Keratinocyte (primary cell): ENCODE measurements at places on chromosomes 7 and 10. TPM values are rescaled to one million over a fixed set of nuclear protein-coding genes. Genes with fewer than 3 reads are reported as not detected.

DNA sequence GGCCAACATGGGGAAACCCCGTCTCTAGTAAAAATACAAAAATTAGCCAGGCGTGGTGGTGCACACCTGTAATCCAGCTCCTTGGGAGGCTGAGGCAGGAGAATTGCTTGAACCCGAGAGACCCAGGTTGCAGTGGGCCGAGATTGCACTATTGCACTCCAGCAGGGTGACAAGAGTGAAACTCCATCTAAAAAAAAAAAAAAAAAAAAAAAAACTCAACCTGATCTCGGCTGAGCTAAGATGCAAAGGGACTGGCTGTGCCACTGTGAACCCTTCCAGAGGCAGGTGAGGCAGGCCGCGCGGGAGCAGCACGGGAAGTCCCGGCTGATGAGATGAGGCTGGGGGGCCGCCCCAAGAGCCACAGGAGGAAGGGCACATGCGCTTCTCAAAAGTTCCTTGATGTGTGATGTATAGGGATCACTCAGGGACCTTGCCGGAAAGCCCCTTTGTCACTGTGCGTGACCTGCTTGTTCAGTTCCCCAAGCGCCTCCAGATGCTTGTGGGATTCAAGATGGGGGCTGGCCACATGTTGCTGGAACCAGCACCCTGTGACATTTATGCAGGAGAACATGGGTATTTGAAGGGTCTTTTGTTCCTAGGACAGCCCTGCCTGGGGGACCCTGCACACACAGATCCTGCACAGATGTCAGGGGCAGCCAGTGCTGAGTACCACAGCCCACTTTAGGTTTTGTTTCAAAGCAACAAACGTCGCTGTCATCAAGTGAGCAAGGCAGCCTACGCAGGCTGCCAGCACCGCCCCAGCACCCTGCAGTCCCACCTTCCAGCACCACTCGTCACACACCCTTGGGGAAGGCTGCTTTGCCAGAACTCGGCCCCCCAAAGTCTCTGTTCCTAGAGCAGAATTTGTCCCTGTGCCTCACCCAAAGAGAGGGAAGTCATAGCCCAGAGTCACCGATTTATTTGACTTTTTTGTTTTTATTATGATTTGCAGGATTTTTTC lies 74.8 kb upstream of the SH2B2 start:
- DNase-seq: no peak

- no peak for DNase-seq
Observed at GRCh38 chr10:21511095-21511570, 14.3 kb downstream of the SKIDA1 start.

GRCh38 chr10:114026189-114027040 lies 17.3 kb upstream of the ADRB1 start:
- DNase-seq: peak; percentile 42

- DNase-seq: no peak
Observed at GRCh38 chr10:132714986-132715775, 70.8 kb downstream of the NKX6-2 start.

DNA sequence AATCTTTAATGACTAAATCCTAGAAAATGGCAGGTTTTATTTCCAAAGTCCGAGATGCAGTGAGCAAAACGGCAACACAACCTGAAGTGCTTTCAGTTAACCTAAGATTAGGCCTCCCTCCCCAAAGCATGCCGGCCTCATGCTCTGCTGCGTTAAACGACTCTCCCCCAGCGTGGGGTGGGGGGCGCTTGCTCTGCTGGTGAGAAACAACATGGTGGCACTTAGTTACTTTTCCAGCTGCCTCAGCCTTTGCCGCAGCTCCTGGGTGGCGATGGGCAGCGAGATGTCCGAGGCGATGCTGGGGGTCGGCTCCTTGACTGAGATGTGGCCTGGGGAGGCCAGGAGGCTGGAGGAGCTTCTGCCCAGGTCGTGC lies 36.7 kb upstream of the NCAPG2 start:
- DNase-seq: no peak

GRCh38 chr10:51095444-51095843 lies 21.2 kb downstream of the PRKG1 start:
- no peak for DNase-seq

GRCh38 chr10:70193391-70193844 lies 23.1 kb upstream of the SAR1A start:
- DNase-seq: no peak

GRCh38 chr10:102133373-102134195 lies 744 bp downstream of the PPRC1 start:
- no peak for DNase-seq

DNA sequence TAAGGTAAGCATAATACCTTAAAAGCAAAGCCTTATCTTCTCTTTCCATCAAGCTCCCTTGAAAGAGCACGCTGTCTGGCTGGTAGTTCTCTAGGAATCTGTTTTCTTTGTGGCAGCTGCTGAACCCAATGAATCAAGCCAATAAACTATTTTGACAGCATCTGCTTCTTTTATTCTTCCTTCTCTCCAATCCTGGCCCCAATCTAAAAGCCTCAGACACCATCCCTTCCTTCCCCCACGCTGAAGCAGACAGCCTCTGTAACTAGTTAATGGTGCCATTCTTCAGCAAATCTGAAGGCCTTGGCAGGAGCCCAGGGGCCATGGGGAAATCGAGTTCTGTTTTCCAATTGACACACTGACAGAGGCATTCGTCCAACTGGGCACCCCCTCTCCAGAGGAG lies 186.6 kb upstream of the LYZL1 start:
- no peak for DNase-seq

- peak; percentile 60 for DNase-seq
Observed at GRCh38 chr7:139341058-139341775, at the start of gene FMC1. Gene FMC1, plus strand, starts transcription at chr7:139341337. Its CDS starts 48 bp downstream, at chr7:139341385.

DNA sequence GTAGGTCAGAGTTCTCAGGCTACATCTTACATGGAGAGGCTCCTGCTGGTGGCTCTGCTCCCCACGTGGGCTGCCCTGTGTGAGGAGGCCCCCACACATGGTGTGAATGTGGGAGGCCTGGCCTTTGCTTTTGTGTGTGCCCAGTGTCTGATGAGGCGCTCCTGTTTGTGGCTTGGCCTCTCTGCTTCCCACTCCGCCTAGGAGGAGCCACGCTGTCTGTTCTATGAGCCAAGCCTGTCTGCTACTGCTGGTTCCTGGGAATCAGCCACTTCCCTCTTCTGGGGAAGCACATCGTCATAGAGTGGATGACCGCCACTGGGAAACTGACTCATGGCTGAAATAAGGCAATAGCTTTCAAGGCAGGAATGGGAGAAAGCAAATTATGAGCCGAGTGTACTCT lies 87.1 kb downstream of the CYP26A1 start:
- DNase-seq: no peak

DNA sequence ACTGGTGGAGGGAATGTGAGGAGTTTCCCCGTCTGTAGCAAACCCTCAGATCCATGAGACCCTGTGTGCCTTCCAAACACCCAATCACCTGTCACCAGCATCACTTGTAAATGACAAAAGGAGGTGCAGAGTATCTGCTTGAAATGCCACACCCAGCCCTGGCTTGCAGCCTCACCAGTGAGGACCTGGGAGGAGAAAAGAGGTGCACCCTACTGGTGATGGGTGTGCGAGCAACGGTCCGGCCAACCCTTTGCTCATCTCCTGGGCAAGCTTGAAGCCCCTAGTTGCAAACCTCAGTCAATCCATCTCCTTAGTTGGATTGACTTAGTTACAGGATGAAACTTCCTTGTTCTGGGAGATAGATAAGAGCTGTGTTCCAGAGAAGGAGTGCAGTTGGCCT lies 62.4 kb upstream of the WAPL start:
- no peak for DNase-seq

DNA sequence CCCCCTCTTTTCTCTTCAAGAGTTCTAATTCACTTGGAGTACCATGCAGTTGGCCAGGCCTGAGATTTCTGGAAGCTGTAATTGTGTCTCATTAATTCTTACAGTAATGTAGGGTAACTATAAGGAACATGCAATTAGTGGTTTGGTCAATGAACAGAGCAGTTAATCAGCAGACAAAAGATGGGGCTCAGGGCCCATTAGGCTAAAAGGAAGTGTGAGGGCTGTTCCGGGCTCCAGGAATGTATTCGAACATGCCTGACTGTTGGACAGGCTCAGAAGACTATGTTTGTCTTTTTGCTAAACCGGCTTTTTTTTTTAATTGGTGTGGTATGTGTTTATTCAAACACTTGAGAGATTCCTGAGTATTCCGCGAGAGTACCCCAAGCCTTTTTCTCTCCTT lies 42.5 kb upstream of the FZD8 start:
- no peak for DNase-seq

DNA sequence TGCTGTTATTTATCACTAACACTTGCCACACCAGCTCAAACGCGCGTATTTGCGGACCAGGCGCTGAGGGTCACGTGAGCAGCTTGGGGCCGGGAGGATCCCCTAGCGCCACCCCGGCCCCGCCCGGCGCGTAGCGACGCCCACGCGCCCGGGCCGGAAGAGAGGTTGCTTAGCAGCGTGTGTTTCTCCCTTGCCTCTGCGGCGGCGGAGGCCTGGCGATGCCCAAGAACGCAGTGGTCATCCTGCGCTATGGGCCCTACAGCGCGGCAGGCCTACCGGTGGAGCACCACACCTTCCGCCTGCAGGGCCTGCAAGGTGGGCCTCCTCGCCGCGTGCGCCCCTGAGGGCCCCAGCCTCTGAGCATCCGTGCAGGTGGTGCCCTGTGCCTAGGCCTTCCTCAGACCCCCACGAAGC lies at the start of gene C10orf53:
Gene C10orf53 (plus strand): TSS at position 172 of the 414 bp plus-strand sequence. CDS start 47 bp downstream, at position 219.
- DNase-seq: no peak

DNA sequence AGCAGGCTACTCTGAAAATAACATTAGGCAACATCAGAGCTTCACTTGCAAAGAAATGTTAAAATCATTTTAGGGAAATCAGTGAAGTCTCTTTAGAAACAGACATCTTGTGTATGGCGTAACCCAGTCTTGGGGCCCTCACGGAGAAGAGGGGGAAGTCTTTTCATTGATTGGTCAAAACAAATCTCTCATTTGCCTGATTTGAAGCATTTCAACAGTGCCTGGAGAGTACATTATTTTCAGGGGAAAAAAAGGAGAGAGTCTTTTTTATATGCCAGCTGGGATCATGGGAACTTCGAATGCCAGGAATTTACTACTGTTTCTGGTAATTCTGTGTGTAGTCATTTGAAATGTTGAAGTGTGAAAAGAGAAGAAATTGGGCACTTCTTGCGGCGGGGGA lies 471.4 kb downstream of the PLXDC2 start:
- DNase-seq: no peak

GRCh38 chr7:25720427-25720826 lies 431.6 kb upstream of the NFE2L3 start:
- no peak for DNase-seq

GRCh38 chr7:142323706-142324105 lies 65.8 kb upstream of the PRSS58 start:
- no peak for DNase-seq

GRCh38 chr10:122343936-122344335 lies 30.6 kb upstream of the PLEKHA1 start:
- DNase-seq: no peak

- no peak for DNase-seq
Observed at GRCh38 chr10:77164616-77165311, 472.8 kb downstream of the KCNMA1 start.

DNA sequence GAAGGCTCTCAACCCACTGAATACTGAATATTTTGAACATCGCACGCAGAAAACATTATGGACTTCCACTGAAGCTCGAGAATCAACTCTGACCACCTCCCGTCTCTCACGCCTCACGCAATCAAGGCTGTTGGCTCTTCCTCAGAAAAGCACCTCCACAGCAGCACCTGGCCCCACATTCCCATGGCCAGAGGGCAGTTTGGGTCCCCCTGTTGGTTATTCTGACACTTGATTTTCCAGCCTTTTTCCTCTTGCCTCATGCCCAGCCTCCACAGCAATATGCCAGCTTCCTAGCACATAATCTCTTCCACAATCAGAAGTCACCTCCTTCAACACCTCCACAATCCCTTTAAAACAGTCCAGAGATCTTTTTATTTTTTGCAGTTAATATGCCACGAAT lies 55.9 kb downstream of the SVOPL start:
- no peak for DNase-seq

DNA sequence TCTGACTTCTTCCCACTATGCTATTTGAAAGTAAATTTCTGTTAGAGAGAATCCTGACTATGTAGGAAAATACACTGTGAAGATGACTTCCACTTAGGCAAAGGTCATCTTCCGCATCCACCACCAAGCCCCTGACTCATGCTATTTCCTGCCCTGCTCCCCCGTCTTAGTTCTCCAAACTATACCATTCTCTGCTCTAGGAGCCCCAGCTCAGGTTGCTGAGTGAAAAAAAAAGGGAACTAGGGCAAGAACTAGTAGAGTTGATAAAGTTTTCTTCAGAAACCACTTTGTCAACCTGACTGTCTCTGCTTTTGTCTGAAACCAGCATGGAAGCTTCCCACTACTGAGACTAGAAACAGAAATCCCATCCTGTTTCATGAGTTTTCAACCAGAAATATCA lies 96.9 kb downstream of the EVX1 start:
- DNase-seq: no peak

DNA sequence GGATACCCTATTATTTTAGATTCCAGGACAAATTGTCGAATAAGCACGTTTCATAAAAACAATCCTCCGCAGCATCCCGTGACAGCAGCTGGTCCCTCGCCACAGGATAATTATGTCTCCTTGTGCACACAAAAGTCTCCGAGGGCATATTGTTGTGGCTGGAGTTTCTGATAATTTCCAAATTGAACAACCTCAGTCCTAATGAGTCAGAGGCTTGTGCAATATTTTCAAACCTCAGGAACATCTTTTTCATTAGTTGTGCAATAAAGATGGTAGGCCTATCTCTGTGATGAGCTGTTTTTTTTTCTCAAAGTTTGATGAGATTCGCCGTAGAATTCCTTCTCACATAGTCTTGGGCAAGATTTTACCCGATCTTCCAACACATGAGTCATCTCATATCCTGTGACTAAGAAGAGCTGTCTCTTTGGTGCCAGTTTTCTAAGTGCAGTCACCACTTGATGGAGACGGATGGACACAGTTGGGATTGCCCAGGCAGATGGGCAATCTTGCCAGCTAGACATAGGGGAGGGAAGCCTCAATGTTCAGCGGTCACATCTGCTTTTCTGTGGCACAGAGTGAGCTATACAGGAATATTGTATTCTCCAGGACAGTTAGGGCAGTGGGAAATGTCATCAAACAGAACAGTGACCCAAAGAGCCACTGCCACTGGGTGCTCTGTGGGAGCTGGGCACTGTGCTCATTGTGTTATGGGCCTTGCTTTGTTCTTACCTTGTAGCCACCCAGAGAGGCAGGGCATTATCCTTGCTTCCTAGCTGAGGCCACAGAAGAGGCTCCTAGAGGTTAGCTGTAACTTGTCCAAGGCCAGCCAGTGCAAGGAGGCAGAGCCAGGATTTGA lies 7.8 kb downstream of the HTRA1 start:
- DNase-seq: peak; percentile 97

GRCh38 chr10:72158176-72158575 lies 57.6 kb upstream of the ANAPC16 start:
- no peak for DNase-seq

- DNase-seq: no peak
Observed at GRCh38 chr10:66786709-66787108, 139.1 kb upstream of the LRRTM3 start.

The RPEL1 gene
- 0.04 to 0.11 TPM (median 0.05 TPM) in 3 replicates for polyA plus RNA-seq

The HOXA7 gene
- 3.8 to 13.5 TPM (median 8.1 TPM) in 3 replicates for polyA plus RNA-seq

The RNLS gene
- polyA plus RNA-seq: 6.8 to 10.5 TPM (median 7.1 TPM) in 3 replicates

The MOSPD3 gene
- 4.1 to 17.0 TPM (median 5.5 TPM) in 3 replicates for polyA plus RNA-seq

The ADO gene
- 9.6 to 16.5 TPM (median 13.2 TPM) in 3 replicates for polyA plus RNA-seq

The CD36 gene
- 0.05 to 1.1 TPM (median 0.59 TPM) in 3 replicates for polyA plus RNA-seq

The NYAP1 gene
- 0.16 to 0.48 TPM (median 0.16 TPM) in 3 replicates for polyA plus RNA-seq

The PIK3CG gene
- not detected in 3 replicates for polyA plus RNA-seq

The IL2RA gene
- not detected in 3 replicates for polyA plus RNA-seq

The THNSL1 gene
- 1.8 to 4.1 TPM (median 2.2 TPM) in 3 replicates for polyA plus RNA-seq

The LRRTM3 gene
- polyA plus RNA-seq: not detected in 3 replicates

The ANXA8L1 gene
- 495 to 686 TPM (median 516 TPM) in 3 replicates for polyA plus RNA-seq

The PRKG1 gene
- 0.06 to 0.30 TPM (median 0.24 TPM) in 3 replicates for polyA plus RNA-seq

The GNAI1 gene
- polyA plus RNA-seq: 41.7 to 84.1 TPM (median 56.9 TPM) in 3 replicates

The VSTM4 gene
- polyA plus RNA-seq: not detected in 3 replicates
